ENCODE measurements at places on chromosomes 16 and 17.

DNA sequence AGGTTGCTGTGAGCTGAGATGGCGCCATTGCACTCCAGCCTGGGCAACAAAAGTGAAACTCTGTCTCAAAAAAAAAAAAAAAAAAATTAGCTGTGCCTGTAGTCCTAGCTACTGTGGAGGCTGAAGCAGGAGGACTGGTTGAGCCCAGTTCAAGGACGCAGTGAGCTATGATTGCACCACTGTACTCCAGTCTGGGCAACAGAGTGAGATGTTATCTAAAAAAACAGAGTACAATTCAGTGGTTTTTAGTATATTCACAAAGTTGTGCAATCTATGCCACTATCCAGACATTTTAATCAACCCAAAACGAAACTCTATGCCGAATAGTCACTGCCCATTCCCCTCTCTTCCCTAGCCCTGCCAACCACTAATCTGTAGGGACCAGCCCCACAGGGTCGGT lies 25.1 kb downstream of the C16orf54 start:
- DNase-seq = no peak

DNA sequence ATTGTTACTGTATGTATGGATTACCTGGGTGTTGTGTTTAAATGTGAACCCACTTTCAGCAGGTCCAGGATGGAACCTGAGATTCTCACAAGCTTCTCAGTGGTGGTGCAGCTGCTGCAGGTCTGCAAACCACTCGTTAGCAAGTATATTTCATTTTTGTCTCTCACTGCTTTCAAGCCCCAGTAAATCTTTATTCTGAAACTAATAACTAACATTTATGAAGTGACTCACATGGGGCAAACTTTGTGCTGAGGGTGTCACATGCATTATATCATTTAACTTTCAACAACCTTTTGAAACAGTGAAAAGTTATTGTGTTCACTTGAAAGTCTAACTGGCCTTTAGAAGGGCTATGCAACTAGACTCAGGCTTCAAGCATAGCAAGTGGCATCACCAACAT lies 98.9 kb upstream of the DYNLRB2 start:
- no peak for DNase-seq

GRCh38 chr16:68786685-68787418 lies 49.8 kb downstream of the CDH1 start:
- peak; percentile 67 for DNase-seq

- DNase-seq = no peak
Measured at GRCh38 chr16:71912534-71913275, 17.4 kb downstream of the IST1 start.

- no peak for DNase-seq
Measured at GRCh38 chr17:73564843-73565242, 79.4 kb downstream of the SDK2 start.

- DNase-seq = peak; percentile 68
Measured at GRCh38 chr16:22098405-22099255, 6.3 kb downstream of the VWA3A start.

GRCh38 chr16:78505544-78506366 lies 406.3 kb downstream of the WWOX start:
- DNase-seq = no peak

GRCh38 chr16:87832137-87832527 lies 37.2 kb downstream of the SLC7A5 start:
- DNase-seq = no peak

GRCh38 chr17:46951706-46952105 lies 27.3 kb downstream of the RPRML start:
- DNase-seq = no peak

DNA sequence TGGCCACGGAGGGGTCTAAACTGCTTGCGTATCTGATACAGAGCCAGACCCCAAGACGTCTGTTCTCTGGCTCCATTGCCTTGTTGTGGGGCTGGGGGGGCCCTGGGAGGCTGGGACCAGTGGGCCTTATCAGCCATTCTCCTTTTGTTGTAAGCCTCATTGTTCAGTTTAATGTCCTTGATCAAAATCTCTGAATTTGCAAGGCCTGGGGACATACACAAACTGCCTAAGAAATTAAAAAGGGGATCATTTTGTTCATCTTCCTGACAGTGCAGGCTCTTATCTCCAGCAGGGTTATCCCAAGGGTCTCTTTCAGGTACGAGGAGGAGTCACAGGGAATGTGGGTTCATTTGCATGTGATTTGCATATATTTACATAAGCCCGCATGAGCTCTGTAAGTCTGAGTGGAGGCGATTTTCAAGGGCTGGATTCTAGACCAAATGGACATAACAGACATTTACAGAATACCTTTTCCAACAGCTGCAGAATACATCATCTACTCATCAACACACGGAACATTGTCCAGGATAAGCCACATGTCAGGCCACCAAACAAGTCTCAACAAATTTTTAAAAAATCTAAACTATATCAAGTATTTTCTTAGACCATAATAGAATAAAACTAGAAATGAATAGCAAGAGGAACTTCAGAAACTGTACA lies 269.8 kb downstream of the RBFOX1 start:
- no peak for DNase-seq

- no peak for DNase-seq
Measured at GRCh38 chr17:3870871-3871306, 22.0 kb downstream of the CAMKK1 start.

DNA sequence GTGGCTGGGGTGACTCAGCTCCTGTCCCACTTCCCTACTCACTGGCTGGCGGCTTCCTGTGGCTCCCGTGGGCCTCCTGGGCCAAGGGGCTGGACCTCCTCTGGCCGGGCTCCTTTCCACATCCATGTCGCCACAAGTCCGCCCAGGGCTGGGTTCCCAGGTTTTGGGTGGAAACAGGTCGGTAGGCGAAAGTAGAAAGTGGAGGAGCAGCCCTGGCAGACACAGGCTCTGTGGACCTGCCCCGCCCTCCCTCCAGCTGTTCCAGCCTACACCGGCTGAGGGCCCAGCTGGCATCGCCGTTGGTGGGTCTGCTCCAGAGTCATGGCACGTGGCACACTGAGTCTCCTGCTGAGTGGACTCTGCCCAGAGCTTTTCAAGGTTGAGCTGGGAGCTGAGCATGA lies 28.7 kb downstream of the GSE1 start:
- DNase-seq = no peak

- no peak for DNase-seq
Measured at GRCh38 chr17:37823996-37824395, 79.1 kb upstream of the HNF1B start.

- no peak for DNase-seq
Measured at GRCh38 chr16:14298374-14299122, 227.4 kb downstream of the MRTFB start.

GRCh38 chr17:81090361-81091136 lies 55.6 kb downstream of the BAIAP2 start:
- DNase-seq = peak; percentile 53

DNA sequence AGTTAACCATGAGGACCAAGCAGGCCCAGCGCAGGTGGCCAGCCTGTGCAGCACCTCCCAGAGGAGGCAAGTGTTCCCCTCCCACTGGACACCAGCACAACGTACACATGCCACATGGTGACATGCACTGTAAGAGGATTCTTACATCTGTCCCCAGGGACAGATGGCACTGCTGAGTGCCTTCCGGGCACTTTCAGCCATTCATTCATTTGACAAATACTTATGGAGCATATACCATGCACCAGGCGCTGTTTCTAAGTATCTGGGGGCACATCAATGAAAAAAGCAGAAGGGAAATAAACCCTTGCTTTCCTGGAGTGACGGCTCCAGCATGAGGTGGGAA lies 79.6 kb downstream of the GAS7 start:
- no peak for DNase-seq

- DNase-seq = peak; percentile 84
Measured at GRCh38 chr16:22300427-22301071, 3.3 kb downstream of the POLR3E start.

GRCh38 chr17:39652587-39653315 lies 12.4 kb upstream of the TCAP start:
- DNase-seq = no peak

GRCh38 chr16:49986351-49987124 lies 38.5 kb upstream of the CNEP1R1 start:
- no peak for DNase-seq

All from HuH-7 (cell line).